ENCODE measurements at places on chromosomes 2 and 18. TPM values are rescaled to one million over a fixed set of nuclear protein-coding genes. Genes with fewer than 3 reads are reported as not detected.

The ALPP gene
- polyA plus RNA-seq, result not detected

The RGPD4 gene
- polyA plus RNA-seq, result not detected

The CELF4 gene
- polyA plus RNA-seq, result not detected

DNA sequence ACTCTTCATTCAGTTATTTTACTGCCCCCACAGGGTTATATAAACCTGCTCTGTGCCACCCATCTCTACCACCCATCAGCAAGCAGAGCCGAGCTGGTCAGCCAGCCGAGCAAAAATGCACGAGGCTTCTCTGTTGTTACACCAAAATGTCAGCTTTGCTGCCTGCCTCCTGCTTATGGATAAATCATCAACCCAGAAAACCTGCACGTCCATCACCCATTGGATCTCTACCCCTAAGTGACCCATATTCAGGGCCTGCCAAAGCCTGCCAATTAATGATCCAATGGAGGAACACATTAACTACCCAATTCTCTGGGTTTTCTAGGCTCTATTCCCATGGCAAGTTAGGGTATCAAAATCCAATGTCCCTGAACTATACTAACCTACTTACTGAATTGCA is 365.5 kb upstream of the ACVR2A start:
- DNase-seq, result no peak

DNA sequence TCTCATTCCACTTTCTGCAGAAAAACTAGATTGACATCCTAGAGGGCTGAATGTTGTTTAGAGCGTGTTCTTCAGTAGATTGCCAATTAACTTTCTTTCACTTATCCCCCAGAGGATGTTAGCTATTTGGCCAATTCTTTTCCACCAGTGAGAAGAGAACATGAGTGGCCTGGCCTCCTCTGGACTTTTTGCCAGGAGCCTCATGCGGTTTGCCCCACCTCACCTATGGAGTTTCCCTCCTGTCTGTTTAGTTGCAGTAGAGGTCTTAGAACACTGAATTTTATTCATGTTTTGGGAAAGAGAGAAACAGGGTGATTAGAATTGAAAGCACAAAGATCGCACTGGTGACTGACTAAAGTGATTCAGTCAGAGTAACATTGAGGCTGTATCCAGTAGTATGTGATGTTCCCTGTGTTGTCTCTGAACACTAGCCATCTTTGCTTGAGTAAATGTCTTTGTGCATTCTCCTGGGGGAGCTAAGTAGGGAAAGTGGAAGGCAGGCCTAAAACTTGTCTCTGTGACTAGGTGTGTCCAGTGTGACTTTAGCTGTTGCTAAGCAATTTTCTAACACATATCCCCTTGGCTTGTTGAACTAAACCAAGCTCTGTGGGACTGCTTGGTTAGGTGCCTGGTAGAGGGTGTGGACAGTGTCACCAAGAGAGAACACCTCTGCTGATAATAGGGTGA is 34.0 kb downstream of the UGP2 start:
- DNase-seq, result no peak

DNA sequence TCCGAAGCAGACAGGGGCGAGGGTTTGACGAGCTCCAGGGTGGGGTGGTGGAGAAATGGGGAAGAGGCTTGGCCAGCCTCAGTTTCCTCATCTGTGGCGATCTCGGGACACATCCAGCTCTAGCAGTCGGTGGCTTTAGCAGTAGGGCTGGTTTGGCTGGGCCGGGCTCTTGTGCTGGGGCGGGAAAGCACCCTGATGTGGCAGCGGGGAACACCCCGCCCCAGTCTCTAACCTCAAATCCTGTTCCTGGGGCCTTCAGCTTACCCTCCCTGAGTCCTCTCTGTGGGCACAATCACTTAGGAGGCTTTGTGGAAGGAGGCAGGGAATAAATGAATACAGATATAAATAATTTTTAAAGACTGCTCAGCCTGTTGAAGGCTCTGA is 26.5 kb upstream of the MCFD2 start:
- DNase-seq, result no peak

DNA sequence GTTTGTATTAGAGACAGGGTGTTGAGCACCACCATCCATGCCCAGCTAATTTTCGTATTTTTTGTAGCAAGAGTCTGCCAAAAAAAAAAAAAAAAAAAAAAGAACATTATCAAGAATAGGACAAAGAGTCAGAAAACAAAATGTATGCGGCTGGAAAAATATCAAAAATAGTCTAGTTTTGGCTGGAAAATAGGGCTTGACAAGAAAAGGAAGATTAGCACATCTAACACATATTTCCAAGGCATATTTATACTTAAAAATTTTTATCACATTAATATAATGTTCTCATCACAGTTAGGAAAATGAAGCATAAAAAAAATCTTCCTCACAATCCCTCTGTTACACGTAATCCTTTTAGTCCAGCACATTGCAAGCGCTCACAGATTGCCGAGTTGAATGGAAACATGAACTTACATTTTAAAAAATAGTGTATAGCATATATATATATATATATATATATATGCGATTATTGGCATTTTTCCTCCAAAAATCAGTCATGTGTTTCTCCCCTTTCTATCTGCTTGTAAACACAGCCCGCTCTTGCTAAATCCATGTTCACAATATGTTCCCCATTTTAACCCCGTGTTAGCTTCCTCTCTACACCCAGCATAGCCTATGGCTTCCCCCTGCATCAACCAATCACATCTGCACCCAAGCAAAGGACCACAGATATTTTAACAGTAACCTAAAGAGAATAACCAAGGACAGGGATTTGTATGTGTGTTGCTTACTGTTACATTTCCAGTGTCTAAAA is 183.0 kb downstream of the AFF3 start:
- DNase-seq, result no peak

GRCh38 chr18:22300665-22301636 is 116.8 kb downstream of the CTAGE1 start:
- DNase-seq, result no peak

DNA sequence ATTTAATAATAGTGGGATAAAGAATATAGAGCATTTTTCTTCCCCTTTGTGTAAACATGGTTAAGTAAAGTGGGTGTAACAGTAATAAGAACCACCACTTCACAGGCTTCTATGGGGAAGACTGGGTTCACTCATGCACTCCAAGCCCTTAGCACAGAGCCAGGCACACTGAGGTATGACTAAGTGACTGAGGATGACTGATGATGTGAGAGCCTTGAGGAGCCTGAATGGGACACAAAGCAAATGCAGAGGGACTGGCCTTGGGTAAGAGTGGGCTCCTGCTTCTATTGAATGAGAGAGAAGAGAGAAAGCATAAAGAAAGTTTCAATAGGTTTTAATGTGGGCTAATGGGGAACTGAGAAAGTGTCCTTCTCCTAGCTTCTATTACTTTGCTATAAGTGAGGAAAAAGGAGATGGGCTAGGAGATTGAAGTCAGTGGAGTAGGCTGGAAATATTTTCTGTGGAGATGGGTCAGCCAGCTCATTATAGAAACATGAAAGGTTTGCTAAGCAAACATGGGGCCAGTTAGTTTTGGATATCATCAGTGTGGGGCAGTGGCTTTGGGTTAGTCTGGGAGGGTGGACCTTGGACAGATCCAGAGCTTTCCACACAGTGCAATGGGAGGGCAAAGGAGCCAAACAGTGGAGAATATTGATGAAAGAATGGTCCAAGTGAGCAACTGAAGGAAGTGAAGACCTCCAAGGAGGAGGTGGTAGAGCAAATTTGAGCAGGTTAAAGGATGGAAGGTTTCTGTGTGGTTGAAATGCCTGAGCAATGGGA is 20.6 kb downstream of the IL1F10 start:
- DNase-seq, result no peak
